ENCODE measurements at places on chromosomes 4 and X. TPM values are rescaled to one million over a fixed set of nuclear protein-coding genes. Genes with fewer than 3 reads are reported as not detected.
A peak's percentile ranks its signal among the peaks of the same experiment; 100 is the strongest.

BST1 gene
- 0.32 TPM for total RNA-seq

ZAR1 gene
- not detected for total RNA-seq

MAGEB2 gene
- not detected for total RNA-seq

SOWAHB gene
- total RNA-seq = not detected

DNA sequence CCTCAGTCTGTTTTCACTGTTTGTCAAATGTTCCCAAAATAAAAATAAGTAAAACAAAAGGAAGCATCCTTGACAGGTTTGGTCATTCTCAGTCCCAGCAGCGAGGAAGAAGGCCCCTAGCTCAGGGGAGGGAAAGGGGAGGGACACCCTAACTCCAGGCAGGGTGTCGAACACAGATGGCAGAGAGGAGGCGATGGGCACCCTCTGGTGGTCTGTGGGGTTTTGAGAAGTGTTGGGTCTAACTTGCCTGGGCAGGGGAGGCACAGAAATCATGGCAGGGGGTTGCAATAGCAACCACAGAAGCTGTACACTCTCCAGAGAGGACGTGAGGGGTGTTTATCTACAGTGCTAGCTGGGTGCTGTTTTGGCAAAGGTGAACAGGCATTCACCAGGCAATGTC lies 229.8 kb upstream of the SFRP2 start:
- no peak for DNase-seq

DNA sequence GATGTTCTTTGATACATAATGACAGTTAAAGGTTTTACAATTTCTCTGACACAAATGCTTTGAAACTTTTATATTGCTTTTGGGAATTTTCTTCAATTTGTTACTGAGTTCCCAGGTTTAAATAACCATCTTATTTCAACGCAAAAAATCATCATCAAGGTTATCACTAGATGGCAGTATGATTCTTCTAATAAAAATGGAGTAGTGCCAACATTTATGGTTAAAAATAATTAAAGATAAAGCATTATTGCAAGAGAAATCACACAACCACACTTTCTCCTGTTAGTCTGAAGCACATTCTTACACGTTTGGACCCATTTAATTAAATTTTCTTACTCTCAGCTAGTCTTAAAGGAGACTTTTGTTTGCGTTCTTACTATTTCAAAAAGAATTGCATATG lies 611.3 kb upstream of the CPXCR1 start:
- DNase-seq = no peak

GRCh38 chr4:97548943-97549583 lies 594.2 kb downstream of the STPG2 start:
- DNase-seq = no peak

DNA sequence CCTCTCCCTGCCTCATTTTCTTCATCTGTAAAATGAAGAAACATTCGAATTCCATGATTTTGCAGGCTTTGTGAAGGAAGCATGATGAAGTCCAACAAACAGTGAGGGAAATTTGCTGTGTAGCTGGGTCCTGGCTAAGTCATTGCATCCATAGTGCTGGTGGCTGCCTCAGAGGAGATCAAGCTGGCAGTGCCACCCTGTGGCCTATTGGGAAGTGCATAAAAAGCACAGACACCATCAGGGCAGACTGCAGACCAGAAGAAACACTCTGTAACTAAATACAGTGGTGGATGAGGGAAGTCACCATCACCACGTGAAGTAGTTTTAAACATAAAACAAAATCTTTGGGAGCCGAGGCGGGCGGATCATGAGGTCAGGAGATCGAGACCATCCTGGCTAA lies 40.7 kb upstream of the DDX3X start:
- no peak for DNase-seq

DNA sequence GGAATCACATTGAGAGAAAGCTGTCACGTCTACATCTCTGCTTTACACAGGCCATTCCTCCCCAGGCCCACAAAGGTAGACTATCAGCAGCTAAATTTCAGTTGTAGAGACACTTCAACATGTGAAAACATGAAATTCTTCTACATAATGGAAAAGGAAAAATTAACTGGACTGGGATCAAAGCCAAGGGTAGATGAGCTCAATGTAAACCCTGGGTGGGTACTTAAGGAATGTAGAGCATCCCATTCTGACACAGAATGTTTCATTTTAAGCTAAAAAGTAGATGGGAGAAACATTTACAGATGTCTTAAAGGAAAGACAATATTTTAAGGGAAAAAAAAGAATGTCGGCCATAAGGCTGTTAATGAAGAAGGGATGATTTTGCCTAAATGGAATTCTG lies 51.3 kb upstream of the NPNT start:
- no peak for DNase-seq

DNA sequence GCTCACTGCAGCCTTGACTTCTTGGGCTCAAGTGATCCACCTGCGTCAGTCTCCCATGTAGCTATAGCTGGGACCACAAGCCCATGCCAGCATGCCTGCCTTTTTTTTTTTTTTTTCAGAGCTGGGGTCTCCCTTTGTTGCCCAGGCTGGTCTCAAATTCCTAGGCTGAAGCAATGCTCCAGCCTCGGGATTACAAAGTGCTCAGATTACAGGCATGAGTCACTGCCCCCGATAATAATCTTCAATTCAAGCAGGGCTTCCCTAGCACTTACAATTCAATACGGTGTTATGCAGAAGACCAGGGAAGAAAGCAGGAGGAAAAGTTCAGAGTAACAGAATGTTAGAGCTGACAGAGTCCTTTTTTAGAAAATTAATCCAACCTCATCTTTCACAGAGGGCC lies 26.1 kb downstream of the OTOP1 start:
- DNase-seq = no peak

- DNase-seq = no peak
These were observed 59.5 kb downstream of the NSG1 start for GRCh38 chr4:4446434-4446833.

DNA sequence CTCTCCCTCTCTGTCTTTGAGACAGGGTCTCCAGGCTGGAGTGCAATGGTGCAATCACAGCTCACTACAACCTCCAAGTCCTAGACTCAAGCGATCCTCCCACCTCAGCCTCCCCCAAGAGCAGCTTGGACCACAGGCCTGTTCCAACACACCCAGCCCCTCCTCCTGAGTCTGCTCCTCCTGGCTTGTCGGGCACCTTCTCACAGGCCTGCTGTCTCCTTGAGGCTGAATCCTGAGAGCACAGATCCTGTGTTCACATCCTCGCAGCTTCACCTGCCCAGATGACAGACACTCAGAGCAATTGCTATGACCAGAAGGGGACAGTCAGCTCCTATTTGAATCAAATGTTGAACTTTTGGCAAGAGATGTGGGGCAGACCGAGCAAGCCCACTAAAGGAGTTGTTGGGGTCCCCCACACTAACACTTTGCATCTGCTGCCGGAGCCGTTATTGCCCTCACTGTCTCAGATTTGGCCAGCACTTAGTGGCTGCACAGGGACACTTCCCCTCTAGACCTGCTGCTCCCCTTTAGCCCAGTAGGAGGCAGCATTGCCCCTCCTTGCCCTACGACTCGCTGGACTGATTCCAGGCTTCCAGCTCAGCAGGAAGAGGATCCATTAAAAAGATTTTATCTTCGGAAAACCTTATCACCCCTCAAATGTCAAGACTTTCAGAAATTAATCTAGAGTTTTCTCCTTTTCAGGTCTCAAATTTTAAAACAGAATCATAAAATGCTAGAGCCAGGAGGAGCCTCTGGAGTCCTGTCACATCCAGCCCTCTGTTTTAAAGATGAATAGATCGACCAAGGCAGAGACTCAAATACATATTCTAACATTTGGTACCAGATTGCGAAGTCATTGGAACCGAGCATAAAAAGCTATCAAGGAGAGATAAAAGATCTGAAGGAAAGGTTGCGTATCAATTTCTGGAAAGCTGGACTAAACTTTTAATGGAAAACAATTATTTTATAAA lies 113.7 kb downstream of the USP46 start:
- DNase-seq = peak; percentile 64

- no peak for DNase-seq
These were observed 113.4 kb downstream of the SCLT1 start for GRCh38 chr4:128979934-128980333.

DNA sequence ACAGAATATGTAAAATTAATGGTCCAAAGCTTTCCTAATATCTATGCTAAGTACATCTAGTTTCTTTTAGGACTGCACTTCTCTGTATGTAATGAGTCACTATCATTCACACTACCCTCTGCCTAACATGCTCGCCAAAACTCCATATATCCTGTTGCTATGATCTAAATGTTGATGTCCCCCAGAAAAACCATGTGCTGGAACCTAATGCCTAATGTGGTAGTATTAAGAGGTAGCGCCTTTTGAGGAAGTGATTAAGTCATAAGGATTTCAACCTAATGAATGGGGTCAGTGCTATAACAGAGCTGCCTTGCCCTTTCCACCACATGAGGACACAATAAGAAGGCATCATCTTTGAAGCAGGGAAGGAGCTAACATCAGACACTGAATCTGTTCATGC lies 34.9 kb upstream of the NFKB1 start:
- DNase-seq = no peak

DNA sequence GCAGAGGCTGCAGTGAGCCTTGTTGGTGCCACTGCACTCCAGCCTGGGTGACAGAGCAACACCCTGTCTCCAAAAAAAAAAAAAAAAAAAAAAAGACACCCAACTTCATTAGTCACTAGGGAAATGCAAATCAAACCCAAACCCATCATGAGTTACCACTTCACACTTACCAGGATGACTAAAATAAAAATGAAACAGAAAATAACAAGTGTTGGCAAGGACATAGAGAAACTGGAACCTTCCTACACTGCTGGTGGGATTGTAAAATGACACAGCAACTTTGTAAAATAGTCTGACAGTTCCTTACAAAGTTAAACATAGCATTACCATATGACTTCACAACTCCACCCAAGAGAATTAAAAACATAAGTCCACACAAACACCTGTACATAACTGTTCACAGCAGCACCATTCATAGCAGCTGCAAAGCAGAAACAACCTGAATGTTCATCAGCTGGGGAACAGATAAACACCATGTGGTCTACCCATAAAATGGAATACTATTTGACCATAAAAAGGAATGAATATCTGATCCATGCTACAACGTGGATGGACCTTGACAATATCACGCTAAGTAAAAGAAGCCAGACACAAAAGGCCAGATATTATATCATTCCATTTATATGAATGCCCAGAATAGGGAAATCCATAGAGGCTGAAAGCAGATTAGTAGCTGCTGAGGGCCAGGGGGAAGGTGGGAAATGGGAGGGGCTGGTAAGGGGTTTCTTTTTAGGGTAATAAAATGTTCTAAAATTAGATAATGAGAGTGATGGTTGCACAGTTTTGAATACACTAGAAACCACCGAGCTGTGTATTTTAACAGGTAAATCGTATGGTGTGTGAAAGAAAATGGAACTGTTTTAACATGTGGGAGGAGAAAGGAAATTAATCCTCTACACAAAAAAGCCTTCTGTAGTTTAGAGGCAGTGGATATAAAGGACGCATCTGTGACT lies 18.3 kb downstream of the CD99L2 start:
- no peak for DNase-seq

- no peak for DNase-seq
These were observed 3.0 kb downstream of the BMP15 start for GRCh38 chrX:50913520-50913919.

DNA sequence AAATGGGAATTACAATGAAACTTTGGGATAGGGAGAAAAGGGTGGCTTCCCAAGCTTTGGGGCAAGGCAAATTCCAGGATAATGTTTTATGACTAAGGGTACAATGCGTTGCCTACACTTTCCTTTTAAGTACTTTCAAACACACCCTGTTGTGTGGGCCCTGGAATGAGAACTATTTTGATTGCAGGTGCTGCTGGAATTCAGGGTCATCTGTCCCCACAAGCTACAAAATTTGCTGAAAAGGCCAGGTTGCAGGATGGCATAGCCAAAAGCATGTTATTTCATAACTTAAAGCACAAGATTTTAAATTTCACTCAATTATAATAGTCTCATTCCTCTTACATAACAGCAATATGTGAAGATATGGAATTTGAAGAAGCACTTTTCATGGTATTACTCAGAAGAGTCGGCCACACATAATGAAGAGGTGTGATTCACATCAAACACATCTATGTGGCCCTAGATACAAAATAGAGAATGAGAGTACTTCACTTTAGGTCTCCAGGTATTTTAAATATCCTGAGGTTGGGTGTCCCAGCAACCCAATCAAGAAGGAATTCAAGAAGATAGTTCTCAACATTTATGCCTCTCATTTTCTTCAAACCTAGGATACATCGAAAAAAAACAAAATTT lies 89.3 kb downstream of the APBB2 start:
- DNase-seq = no peak

- DNase-seq = no peak
These were observed 7.8 kb upstream of the PIGA start for GRCh38 chrX:15343075-15343476.

DNA sequence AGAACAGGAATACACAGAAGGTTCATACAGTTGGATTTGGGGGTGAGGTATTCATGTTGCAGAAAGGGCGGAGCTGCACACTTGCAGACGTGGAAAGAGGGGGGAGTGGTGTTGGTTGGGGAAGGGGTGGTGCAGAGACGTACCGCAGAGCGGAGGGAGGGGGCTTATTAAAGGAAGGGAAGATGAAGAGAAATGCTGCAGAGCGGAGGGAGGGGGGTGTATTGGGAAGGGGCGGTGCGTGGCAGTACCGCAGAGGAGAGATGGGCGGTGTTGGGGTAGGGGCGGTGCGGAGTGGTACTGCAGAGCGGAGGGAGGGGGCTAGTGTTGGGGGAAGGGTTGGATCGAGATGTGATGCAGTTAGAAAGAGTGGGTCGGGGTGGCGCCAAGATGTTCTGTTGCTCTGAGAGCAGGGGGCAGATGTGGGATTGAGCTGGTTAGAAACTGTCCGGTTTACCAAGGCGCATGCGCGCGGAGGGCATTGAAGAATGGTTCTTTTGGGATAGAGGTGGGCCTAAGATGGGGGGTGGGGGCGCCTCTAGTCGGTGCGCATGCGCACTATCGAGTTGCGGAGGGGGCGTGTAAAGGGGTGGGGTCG lies 900 bp downstream of the TRO start:
- peak; percentile 67 for DNase-seq

DNA sequence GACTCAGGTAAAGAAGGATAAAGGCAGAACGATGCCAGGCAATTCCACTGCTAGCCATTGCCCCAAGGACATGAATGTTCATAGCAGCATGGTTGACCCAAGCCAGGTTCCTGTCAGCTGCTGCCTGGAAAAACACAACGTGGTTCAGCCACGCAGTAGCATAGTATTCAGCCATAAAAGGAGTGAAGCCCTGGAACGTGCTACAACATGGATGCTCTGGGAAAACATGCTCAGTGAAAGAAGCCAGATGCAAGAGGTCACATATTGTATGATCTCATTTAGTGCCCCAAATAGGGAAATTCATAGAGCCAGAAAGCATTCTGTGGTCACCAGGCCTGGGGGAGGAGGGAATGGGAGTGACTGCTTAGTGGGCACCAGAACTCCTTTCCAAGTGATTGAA lies 129.8 kb downstream of the GPR143 start:
- DNase-seq = no peak

DNA sequence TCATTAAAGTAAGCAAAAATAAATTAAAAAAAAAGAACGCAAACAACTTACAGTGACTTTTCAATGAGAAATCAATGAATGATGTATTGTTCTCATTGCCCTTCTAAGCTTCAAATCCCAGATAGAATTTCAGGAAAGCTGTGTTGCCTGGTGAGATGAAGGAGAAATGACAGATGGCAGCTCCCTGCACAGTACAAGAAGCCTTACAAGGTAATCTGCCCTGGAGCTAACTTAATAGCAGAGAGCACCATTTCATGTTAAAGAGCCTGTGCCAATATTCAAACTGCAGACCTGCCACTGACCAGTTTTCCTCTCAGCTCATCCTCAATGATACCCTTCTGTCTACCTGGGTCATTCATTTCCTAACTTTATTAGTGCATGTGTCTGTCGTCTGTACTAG lies 54.0 kb downstream of the GC start:
- DNase-seq = no peak

GRCh38 chr4:81577392-81577791 lies 105.7 kb upstream of the RASGEF1B start:
- no peak for DNase-seq

- DNase-seq = no peak
These were observed 433.6 kb downstream of the GASK1B start for GRCh38 chr4:157739242-157739641.

Measured in B cell (primary cell).